Nephron progenitor cell (in vitro differentiated cells): ENCODE measurements at places on chromosomes 1 and 21.

DNA sequence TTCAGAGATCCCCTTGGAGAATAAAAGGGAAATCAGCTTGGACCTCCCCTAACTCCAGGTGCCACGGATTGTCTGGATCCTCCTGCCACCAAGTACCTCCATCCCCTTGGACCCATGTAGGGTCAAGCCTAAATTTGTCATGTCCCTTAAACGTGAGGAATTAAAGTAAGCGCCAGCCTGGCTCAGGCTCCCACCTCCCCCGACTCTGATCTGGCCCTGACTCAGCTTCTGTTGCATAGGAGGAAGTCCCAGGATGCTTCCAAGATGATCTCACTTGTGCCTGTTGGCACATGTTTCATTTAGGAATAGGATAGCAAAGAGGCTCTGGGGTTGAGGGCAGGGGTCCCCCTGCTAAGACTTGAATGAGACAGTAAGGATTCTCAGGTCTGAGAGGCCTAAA, 231.9 kb upstream of the JUN start:
- DNase-seq = no peak

DNA sequence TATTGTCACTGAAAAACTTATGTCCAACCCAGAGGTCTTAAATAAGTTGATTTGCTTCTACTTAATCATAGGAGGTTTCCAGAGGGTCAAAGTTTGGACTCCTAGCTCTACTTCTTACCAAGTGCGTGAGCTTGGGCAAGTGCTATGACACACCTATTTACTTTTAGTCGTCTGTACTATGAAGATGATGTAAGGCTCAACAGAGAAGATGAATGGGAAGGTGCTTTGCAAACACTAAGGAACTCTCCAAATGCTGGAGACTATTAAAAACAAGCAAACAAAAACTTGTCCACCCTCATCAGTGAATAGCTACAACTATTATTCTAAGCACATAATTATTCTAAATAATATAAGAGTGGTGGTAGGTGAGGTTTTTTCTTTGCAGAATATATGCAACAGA, 232.3 kb upstream of the USP24 start:
- no peak for DNase-seq

GRCh38 chr1:220761688-220762427, 13.7 kb downstream of the MTARC2 start:
- DNase-seq = no peak

GRCh38 chr21:37165586-37165985, 92.5 kb downstream of the TTC3 start:
- no peak for DNase-seq

- DNase-seq = no peak
Observed at GRCh38 chr1:159921700-159922504, 3.4 kb downstream of the TAGLN2 start.

GRCh38 chr1:117669572-117669971, 63.7 kb downstream of the TENT5C start:
- no peak for DNase-seq

GRCh38 chr21:29168891-29169315, 38.5 kb downstream of the MAP3K7CL start:
- DNase-seq = no peak

DNA sequence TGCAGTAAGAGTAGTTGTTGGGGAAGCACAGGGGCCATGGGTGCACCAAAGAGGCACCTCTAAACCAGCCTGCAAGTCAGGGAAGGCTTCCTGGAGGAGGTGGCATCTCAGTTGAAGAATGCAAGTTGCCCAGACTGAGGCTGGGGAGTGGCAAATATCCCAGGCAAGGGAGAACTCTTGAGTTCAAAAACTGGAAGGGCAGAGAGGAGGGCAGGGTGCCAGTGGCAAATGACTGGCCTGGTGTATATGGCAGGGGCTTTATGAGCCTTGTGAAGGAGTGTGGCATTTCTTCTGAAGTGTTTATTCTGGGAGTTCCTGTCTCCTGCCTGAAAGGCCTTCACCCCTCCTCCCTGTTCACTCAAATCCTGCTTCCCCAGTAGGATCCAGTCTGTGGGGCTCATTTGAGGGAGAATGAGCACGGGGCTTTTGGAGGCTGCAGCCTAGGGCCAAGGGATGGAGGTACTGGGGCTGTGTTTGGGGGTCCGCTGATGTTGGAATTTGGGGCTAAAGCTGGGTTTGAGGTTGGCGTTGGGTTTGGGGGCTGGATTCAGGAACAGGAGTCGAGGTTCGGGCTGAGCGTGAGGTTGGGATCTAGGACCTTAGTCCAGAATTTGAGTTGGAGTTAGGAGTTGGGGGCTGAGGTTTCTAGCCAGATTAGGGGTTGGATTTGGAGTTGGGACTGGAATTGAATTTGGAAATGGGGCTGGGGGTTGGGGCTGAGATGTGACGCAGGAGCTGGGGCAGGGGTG, at the start of gene TMEM125:
Gene TMEM125, plus strand, starts transcription at position 357 of the 749 bp plus-strand sequence. CDS start 2,740 bp downstream, outside the sequence.
- no peak for DNase-seq

GRCh38 chr1:30670240-30671060, 52.9 kb downstream of the MATN1 start:
- DNase-seq = no peak

GRCh38 chr21:32378956-32379355, 13.9 kb downstream of the URB1 start:
- DNase-seq = no peak

DNA sequence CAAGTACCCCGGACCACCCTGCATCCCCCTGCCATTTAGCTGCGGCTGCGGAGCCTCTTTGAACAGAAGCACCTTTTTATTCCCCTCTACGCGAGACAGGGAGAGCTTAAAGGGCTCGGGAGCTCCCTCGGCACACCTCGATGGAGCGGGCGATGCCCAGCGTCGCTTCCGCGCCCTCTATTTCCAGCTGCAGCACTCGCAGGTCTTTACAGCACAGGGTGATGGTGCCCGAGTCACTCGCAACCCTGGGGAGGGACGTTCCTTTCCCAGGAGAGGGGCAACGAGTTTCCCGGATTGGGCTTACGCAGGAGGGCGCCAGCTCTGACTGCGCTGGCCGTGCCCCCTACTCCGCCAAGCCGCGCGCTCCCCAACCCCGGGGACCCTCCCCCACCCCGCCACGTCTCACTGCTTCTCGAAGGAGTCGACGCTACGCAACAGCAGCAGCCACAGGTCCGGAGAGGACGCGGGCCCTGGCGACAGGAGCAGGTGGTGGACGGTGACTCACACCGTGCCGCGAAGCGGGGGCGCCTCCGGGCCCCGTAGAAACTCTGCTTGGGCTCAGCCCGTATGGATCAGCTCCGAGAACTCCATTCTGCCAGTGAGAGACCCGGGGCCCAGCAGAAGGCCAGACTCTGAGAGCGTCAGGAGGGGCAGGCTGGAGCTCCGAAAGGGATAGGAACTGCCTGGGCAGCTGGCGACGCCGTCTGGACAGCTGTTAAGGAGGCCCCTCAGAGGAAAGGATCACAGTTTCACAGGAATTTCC, 5.8 kb upstream of the FAM167B start:
- peak; percentile 74 for DNase-seq

- no peak for DNase-seq
Observed at GRCh38 chr1:119260506-119260905, 108.1 kb upstream of the HAO2 start.

GRCh38 chr1:151585622-151586021, 26.2 kb upstream of the SNX27 start:
- no peak for DNase-seq

DNA sequence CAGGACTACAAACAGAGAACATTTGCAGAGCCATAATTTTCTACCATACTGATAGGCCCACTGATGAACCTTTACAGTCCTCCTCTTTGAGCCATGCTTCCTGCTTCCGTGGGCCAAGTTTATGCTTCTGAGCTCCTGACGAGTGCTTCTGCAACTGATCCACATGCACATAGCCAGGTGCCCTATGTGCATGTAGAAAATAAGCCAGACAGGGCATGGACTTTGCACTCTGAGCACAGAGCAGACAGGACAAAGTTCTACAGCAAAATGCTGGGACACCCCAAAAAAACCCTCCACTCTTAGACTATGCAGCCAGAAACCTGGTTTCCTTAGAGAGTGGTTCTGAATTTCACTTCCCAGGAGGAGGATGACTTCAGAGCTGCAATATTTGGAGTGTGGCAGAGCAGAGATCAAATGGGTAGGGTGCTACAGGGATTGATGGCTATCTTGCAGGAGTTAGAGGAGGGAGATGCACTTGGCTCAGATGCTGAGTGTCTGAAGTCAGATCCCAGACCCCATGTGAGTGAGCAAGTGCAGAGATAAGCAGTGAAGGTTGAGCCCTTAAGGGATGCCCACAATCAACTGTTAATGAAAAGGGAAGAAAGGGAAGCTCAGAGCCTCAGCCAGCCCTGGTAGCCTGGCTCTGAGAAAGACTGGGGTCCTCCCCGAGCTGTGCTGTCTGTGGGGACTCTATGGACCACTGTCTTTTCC, 230.9 kb downstream of the DUSP10 start:
- no peak for DNase-seq

DNA sequence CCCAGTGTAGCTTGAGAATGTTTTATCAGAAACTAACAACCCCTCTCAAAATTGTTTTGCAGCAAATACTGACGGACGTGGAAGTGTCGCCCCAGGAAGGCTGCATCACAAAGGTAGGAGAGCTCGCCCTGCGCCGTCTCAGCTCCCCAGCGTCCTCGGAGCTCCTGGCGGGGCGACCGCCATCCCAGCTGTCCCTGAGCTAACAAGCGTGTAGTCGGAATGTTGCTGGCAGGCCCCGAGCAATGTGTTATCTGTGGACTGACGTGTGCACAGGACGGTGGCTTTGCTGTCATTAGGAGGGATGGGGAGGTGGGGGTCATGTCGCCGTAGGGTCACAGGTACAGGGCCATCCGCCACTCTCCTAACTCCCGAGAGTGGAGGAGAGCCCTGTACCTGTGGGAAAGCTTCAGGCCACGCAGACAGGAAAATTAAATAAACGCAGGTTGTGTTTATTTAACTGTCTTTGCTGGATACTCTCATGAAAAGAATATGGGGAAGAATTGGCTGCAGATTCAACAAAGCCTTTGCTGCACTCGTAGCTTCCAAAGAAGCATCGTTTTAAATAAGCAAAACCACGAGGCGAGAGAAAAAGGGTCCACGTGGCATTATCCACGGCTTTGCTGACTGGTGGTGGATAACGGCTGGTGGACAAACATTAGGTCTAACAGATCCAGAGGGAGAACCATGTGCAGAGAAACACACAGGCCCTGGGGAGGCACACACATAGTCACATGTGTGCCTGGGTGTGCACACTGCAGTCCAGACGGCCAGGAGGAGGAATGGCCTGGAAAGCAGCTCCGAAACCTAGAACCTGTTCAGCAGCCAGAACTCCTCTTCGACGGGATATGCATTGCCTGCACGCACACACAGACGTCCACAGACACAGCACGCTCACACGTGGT, 175.3 kb downstream of the PRDM16 start:
- DNase-seq = no peak

DNA sequence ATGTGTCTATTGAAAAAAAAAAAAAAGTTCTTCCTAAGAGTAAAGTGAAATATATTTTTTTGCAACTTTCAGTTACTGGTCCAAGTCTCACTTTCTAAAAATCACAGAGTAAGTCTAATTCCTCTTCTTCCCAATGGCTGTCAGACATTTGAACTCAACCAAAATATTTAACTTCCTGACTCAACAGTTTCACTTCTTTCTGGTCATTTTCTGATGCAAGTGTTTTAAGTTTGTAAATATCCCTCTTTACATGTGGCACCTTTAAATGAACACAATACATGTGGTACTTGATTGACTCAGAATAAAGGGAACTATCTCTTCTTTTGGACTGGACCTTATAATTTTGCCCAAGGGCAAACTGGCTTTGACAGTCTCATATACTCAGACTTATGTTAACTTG, 76.7 kb downstream of the ASH1L start:
- DNase-seq = no peak

DNA sequence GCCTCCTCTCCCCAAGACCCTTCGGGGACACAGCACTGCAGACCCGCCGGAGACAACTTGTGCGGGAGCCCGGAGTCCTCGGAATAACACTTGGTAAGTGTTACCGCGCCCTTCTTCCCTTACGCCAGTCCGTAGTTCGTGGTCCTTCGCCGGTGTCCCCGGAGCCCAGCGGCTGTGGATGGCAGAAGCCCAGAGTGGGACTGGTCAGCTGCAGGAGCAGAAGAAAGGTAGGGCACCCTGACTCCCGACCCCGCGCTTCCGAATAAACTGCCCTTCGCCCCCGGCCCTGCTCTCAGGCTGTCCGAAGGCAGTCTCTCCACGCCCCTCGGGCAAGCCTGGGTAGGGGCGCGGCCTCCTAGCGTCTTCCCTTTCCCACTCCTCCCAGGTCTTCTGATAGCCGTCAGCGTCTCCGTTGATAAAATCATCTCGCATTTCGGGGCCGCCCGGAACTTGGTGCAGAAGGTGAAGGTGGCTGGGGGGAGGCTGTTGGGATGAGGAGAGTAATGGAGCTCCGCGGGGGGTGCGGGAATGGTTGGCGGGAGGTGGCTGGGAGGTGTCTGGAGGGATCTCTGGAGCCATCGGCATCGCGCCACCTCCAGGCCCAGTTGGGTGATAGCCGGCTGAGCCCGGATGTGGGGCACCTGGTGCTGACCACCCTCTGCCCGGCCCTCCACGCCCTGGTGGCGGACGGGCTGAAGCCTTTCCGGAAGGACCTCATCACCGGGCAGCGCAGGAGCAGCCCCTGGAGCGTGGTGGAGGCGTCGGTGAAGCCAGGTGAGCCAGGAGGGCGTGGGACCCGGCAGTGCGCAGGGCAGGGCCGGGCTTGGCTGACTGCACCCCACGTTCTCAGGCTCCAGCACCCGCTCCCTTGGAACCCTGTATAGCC, 4.3 kb downstream of the RUSC1 start:
- DNase-seq = peak; percentile 72

DNA sequence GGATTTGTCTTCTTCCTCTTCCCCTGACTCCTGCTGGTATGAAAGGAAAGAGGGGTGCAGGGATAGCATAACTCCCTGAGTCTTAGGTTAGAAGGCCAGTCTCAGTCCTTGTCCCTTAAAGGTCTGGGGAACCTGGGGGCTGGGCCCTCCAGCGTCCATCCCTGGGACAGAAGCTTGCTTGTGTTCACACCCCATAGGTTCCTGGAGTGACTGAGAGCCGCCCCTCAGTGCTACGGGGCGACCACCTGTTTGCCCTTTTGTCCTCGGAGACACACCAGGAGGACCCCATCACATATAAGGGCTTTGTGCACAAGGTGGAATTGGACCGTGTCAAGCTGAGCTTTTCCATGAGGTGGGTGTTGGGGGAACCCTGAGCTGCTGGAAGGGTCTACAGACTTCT, 13.1 kb downstream of the RHOC start:
- no peak for DNase-seq

GRCh38 chr1:167094690-167095089, 815 bp downstream of the STYXL2 start:
- DNase-seq = no peak

- no peak for DNase-seq
Observed at GRCh38 chr1:235106457-235106856, 22.2 kb downstream of the TOMM20 start.

DNA sequence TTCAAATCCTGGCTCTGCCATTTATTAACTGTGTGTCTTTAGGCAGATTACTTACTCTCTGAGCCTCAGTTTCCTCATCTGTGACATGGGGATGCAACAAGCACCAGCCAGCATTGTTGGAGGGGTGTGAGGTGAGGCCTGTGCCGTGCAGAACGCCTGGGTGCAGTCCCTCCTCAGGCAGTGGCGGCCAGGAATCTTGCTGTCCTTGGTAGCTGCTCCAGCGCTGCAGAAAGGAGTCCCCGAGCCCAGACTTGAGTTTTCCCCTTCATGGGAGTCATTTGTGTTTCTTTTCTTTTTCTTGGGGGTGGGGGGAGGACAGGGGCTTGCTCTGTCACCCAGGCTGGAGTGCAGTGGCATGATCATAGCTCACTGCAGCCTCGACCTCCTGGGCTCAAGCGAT, 46.6 kb downstream of the DISP3 start:
- no peak for DNase-seq

GRCh38 chr1:157580828-157581210, 17.1 kb downstream of the FCRL4 start:
- DNase-seq = no peak

- peak; percentile 32 for DNase-seq
Observed at GRCh38 chr21:18951271-18952038, 547.9 kb upstream of the TMPRSS15 start.
